8988T (cell line): ENCODE measurements at places on chromosomes 1 and 21.

GRCh38 chr1:156389311-156389710 is 20.3 kb downstream of the RHBG start:
- DNase-seq, result no peak

GRCh38 chr1:93617670-93618499 is 63.8 kb downstream of the BCAR3 start:
- no peak for DNase-seq

GRCh38 chr1:163401211-163401610 is 79.5 kb downstream of the NUF2 start:
- no peak for DNase-seq

GRCh38 chr1:45172005-45172404 is 34.4 kb downstream of the ZSWIM5 start:
- no peak for DNase-seq

DNA sequence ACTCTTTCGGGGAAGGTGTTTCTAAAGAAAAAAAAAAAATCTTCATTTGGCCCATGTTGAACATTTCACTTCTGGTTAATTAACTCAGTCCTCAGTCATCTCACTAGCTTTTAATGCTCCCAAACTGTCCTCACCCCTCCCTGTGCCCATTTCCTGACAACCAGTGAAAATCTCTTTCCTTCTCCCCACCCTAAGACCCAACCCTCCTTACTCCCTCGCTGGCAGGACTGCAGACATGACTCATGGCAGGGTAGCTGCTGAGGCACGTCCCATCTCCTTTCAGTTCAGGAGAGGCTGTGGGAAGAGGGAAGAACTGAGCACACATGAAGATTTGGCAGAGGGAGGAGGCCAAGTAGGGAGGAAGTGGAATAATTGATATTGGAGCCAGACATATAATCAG is 12.6 kb downstream of the PKP1 start:
- DNase-seq, result no peak

- no peak for DNase-seq
Measured at GRCh38 chr1:117244971-117245370, 34.2 kb upstream of the VTCN1 start.
